ENCODE measurements at places on chromosomes 4 and X. TPM values are rescaled to one million over a fixed set of nuclear protein-coding genes. Genes with fewer than 3 reads are reported as not detected.

- DNase-seq, result peak; percentile 79
- H3K4me1 ChIP-seq, result peaks cover 8% of the 10 kb centered on the region
- H3K27me3 ChIP-seq, result peaks cover 20% of the 10 kb centered on the region
- no peaks in the 10 kb centered on the region for H3K36me3 ChIP-seq
- H3K4me3 ChIP-seq, result peak overlapping the region; percentile 89
- no peak overlapping the region for H3K27ac ChIP-seq
These were observed 4.0 kb upstream of the PCDH7 start for GRCh38 chr4:30716158-30716557.

GRCh38 chrX:2829469-2830246 lies 928 bp downstream of the GYG2 start:
- peaks cover 10% of the 10 kb centered on the region for H3K4me1 ChIP-seq
- H3K27me3 ChIP-seq, result peaks cover 30% of the 10 kb centered on the region
- H3K27ac ChIP-seq, result no peak overlapping the region
- H3K36me3 ChIP-seq, result no peaks in the 10 kb centered on the region
- DNase-seq, result no peak

DNA sequence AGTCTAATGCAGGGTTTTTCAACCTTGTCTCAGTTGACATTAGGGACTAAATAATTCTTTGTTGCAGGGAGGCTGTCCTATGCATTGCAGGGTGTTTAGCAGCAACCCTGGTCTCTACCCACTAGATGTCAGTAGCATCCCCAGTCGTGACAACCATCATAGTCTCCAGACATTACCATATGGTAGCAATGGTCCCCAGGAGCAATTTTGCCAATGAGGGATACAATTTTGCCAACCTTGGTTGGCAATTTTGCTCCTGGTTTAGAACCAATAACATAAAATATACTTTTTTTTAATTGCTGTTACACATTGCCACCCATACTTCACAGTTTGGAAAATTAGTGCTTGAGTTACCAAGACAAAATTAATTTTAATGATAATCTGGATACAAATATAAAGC lies 6.0 kb downstream of the EREG start:
- peak; percentile 13 for DNase-seq
- H3K36me3 ChIP-seq, result no peaks in the 10 kb centered on the region
- H3K4me3 ChIP-seq, result no peak overlapping the region
- peaks cover under 1% of the 10 kb centered on the region for H3K27me3 ChIP-seq
- no peak overlapping the region for H3K27ac ChIP-seq

GRCh38 chr4:186798951-186799659 lies 75.4 kb upstream of the FAT1 start:
- no peak overlapping the region for H3K4me3 ChIP-seq
- no peak for DNase-seq
- no peaks in the 10 kb centered on the region for H3K36me3 ChIP-seq
- H3K4me1 ChIP-seq, result no peaks in the 10 kb centered on the region
- no peaks in the 10 kb centered on the region for H3K27me3 ChIP-seq
- no peak overlapping the region for H3K27ac ChIP-seq

DNA sequence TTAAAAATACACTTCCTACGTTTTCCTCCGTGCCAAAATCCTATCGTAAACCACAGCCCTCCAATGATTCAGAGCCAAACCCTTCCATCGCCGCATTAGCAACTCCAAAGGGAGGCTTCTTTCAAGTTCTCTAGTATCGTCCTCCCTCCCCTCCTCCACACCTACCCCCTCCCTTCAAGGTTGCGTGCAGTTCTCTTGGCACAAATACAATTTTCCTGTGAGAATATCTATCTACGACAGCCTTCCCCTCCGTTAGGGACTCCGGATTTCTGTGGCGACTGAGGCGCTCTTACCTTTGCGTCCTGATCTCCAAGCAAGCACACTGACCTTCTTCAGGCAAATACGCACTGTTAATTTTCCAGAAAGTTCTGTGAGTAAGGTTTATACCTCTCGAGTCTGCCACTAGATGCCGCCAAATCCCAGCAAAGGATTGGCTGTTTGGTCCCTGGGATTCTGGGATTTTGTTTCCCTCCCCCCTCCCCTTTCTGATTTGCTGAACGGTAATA lies 1.2 kb upstream of the MORF4L2 start:
- H3K4me3 ChIP-seq, result peak overlapping the region; percentile 68
- peak; percentile 94 for DNase-seq
- peak overlapping the region; percentile 98 for H3K27ac ChIP-seq
- no peaks in the 10 kb centered on the region for H3K4me1 ChIP-seq
- peaks cover 18% of the 10 kb centered on the region for H3K27me3 ChIP-seq

DNA sequence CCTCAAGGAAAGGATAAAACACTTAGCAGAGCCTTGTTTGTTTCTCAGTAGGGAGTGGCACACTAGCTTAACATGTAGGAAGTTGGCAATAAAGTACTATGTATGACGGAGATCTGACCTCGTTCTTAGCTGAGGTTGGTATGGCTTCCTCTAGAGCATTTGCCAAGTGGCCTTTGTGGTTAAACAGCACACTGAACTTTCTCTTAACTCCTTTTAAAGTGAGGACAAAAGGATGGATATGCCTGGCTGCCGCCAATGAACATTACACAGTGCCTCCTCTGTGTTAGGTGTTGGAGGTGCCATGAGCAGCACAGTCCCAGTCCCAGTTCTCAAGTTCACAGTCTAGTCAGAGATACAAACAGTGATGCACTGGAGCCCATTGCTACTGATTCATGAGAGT lies 54.4 kb downstream of the VGLL1 start:
- no peaks in the 10 kb centered on the region for H3K36me3 ChIP-seq
- peaks cover 14% of the 10 kb centered on the region for H3K27me3 ChIP-seq
- no peak overlapping the region for H3K27ac ChIP-seq

DNA sequence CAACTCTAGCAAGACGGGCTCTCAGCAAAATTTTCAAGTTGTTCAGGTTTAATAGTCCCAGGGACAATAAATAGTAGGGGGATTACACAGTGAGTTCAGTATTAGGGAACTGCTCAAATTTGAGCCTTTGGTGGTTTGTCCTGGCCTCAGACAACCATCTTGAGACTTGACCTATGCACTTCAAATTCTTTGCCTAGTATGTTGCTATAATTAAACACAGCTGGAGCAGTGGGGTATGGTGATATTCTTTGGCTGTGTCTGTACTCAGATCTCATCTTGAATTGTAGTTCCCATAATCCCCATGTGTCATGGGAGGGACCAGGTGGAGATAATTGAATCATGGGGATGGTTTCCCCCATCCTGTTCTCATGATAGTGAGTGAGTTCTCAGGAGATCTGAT lies 43.3 kb upstream of the TEX13A start:
- H3K4me1 ChIP-seq, result no peaks in the 10 kb centered on the region
- H3K4me3 ChIP-seq, result no peak overlapping the region
- H3K27ac ChIP-seq, result no peak overlapping the region
- H3K36me3 ChIP-seq, result no peaks in the 10 kb centered on the region
- peaks cover 25% of the 10 kb centered on the region for H3K27me3 ChIP-seq

GRCh38 chr4:80017125-80017854 lies 55.7 kb downstream of the ANTXR2 start:
- no peaks in the 10 kb centered on the region for H3K4me1 ChIP-seq
- DNase-seq, result peak; percentile 47
- H3K27ac ChIP-seq, result no peak overlapping the region
- no peaks in the 10 kb centered on the region for H3K27me3 ChIP-seq

DNA sequence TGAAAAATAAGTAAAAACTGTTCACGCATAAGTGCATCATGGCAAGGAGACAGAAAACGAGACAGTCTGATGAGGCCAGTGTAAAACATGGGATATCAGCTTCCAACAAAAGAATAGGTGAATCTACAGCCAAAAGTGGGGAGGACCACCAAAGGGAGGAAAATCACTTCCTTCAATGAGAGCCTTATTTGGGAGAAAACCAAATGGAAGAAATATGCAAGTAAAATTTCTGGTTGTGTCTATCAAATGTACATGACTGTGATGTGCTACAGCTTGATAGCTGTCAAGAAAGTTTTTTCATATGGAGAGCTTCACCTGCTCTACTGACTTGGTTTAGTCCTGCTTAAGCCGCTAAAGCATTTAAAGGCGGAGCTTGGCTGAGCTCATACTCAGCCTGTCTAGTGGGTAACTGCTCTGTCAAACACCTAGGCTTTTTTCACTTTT lies 66.2 kb downstream of the MAGEA1 start:
- no peak overlapping the region for H3K4me3 ChIP-seq
- H3K27me3 ChIP-seq, result no peaks in the 10 kb centered on the region
- no peaks in the 10 kb centered on the region for H3K36me3 ChIP-seq
- peak; percentile 50 for DNase-seq

Gene C4orf36
- total RNA-seq, result 0.44 TPM

DNA sequence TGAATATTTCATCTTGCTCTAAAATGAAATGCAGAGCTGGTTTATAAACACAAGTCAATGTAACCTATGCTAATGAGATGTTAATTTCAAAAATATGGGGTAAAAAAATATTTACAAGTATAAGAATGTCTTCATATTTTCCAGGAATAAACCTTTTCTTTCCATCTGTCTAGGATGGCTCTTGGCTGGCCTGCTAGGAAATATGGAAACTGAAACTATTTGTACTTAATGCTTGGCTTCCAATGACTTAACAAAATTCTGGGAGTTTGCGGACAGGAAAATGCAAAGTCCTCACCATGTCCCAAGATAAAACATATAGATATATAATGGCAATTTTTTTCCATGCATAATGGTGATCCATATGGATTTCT lies 168.1 kb downstream of the SCFD2 start:
- H3K36me3 ChIP-seq, result no peaks in the 10 kb centered on the region
- peak; percentile 95 for DNase-seq
- H3K27ac ChIP-seq, result peak overlapping the region; percentile 80
- H3K27me3 ChIP-seq, result no peaks in the 10 kb centered on the region

DNA sequence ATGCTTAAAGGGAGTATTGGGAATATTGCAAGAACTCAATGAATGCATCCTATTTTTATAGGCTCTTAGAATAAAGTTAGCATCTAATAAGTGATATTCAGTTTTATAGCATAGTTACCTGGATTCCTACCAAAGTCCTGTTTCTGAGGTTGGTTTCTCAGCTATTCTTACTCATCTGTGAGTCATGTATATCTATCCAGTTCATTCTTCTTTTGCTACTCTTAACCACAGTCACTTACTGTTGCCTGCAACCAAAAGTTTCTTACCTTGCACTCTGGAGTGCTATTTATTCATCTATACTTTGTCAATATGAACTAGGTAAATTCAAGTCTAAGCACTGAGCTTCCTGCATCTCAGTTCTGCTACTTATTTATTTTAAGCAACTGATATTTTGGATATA lies 322.5 kb downstream of the HS3ST1 start:
- H3K4me1 ChIP-seq, result no peaks in the 10 kb centered on the region
- H3K36me3 ChIP-seq, result no peaks in the 10 kb centered on the region
- DNase-seq, result no peak
- no peaks in the 10 kb centered on the region for H3K27me3 ChIP-seq

DNA sequence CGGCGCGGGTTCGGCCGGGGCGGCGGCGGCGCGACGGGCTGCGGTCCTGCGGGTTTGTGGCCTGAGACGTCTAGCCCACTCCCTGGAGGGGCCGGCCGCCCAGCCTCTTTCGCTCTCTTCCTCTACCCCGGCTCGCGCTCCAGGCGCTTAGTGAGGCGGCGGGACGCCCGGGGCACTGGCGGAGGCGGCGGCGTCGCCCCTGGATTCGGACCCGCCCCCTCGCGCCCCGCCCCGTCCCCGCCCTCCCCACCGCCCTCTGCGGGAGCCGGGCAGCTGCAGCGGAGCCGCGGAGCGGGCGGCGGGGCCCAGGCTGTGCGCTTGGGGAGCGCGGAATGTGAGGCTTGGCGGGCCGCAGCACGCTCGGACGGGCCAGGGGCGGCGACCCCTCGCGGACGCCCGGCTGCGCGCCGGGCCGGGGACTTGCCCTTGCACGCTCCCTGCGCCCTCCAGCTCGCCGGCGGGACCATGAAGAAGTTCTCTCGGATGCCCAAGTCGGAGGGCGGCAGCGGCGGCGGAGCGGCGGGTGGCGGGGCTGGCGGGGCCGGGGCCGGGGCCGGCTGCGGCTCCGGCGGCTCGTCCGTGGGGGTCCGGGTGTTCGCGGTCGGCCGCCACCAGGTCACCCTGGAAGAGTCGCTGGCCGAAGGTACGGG lies at the start of gene BMP2K:
BMP2K (plus strand) TSS at position 272 of the 650 bp plus-strand sequence; CDS start at position 466, 194 bp downstream.
- peaks cover 9% of the 10 kb centered on the region for H3K4me1 ChIP-seq
- DNase-seq, result peak; percentile 90
- H3K27me3 ChIP-seq, result no peaks in the 10 kb centered on the region
- H3K4me3 ChIP-seq, result peak within 1 kb of the TSS; percentile 93
- no peaks in the 10 kb centered on the region for H3K36me3 ChIP-seq
- H3K27ac ChIP-seq, result peak within 1 kb of the TSS; percentile 99

Gene GPR173
- total RNA-seq, result 4.4 TPM

DNA sequence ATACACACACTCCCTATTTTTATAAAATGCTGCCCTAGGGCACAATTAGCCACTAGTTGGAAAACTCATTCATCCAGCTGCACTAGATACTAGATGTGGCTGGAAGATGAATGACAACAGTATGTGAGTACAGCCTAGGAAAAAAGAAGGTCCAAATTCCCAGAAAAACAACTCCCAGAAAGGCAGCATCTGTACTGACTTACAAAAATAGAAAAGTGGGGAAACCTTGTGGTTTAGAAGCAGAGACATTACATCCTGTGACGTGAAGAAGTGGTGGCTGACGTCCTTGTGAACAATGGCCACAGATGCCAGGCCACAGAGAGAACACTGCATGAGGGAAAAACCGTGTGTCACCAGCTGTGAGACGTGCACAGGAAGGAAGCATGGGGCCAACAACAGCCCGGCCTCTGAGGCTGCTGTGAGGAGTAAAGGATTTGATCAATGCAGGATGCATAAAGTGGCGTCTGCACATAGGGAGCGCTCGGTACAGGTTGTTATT lies 81.2 kb downstream of the SPRY1 start:
- no peaks in the 10 kb centered on the region for H3K27me3 ChIP-seq
- H3K4me1 ChIP-seq, result peaks cover 14% of the 10 kb centered on the region
- no peak overlapping the region for H3K4me3 ChIP-seq
- H3K36me3 ChIP-seq, result no peaks in the 10 kb centered on the region

DNA sequence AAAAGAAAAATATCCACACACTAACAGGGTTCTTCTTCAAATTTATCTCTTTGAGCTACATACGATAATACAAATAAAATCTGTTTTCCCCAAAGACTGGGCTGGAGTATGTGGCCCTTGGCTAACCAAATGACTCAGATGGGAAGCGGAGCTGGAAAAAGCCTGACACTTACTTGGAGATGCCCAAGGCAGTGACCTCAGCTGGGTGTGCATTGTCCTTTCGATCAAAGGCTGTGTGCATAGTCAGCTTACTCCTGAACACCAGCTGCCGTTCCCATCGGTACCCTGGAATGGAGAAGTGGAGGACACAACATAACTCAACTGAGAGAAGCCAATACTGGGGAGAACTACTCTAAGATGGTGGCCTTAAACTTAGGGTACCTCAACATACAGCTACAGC lies 95.1 kb downstream of the CDS1 start:
- H3K27me3 ChIP-seq, result no peaks in the 10 kb centered on the region
- H3K27ac ChIP-seq, result no peak overlapping the region
- no peak for DNase-seq

Gene ADRA2C
- 3.3 TPM for total RNA-seq
